Activated naive CD8-positive, alpha-beta T cell treated with anti-CD3 and anti-CD28 coated beads, Interleukin-2, amount 10 ng/mL, durations not matched to agents 7 days and 5 days (primary cell): ENCODE measurements at places on chromosomes 11 and 22.

DNA sequence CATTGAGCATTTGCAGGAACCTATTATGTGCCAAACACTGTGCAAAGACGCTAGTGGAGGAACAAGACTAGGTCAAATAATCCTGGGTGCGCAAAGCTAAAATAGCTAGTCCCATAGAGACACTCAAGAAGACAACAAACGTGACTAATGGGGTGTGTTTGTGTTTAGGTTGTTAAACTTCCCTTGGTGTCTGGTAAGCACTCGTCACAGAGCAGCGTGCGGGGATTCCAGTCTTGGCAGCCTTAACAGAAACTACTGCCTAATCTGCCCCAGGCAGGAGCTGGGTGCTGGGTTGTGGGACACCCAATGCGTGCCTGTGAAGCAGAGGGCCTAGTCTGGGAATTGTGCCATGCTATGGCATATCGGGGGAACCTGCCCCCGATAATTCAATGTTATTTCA lies 10.8 kb upstream of the CALCB start:
- peaks cover 21% of the 10 kb centered on the region for H3K27me3 ChIP-seq
- H3K4me3 ChIP-seq: no peak overlapping the region
- no peaks in the 10 kb centered on the region for H3K4me1 ChIP-seq
- no peak overlapping the region for H3K27ac ChIP-seq
- H3K36me3 ChIP-seq: no peaks in the 10 kb centered on the region
- no peak for DNase-seq

DNA sequence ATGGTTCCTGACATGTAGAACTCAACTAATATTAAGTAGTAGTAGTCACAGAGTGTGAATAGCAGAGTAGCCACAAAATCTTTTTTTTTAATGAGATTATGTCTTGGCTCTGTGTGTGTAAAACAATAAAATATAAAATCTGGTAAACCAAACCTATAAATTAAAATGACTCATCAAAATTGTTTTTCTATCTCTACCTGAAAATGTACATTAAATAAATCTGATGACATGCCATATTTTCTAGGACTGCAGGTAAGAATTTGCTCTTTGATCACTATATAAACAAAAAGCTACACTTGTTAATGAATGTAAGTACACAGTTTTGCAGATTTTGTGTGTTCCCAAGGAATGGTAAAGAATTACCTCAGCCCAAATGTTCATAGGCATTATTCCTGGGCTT lies 1231.5 kb downstream of the JRKL start:
- H3K4me1 ChIP-seq: no peaks in the 10 kb centered on the region
- no peak overlapping the region for H3K4me3 ChIP-seq
- H3K27ac ChIP-seq: no peak overlapping the region

- peak overlapping the region; percentile 20 for H3K4me3 ChIP-seq
- no peak overlapping the region for H3K27ac ChIP-seq
- DNase-seq: no peak
- no peaks in the 10 kb centered on the region for H3K27me3 ChIP-seq
Measured at GRCh38 chr11:69969890-69970784, 108.0 kb upstream of the ANO1 start.

- H3K4me1 ChIP-seq: peaks cover 5% of the 10 kb centered on the region
- H3K27me3 ChIP-seq: peaks cover 26% of the 10 kb centered on the region
Measured at GRCh38 chr11:86818462-86819192, 18.3 kb downstream of the PRSS23 start.

- H3K4me1 ChIP-seq: peaks cover 9% of the 10 kb centered on the region
- H3K4me3 ChIP-seq: no peak overlapping the region
- H3K36me3 ChIP-seq: peaks cover 2% of the 10 kb centered on the region
- no peaks in the 10 kb centered on the region for H3K27me3 ChIP-seq
Measured at GRCh38 chr11:87258171-87258833, 220.6 kb downstream of the TMEM135 start.

DNA sequence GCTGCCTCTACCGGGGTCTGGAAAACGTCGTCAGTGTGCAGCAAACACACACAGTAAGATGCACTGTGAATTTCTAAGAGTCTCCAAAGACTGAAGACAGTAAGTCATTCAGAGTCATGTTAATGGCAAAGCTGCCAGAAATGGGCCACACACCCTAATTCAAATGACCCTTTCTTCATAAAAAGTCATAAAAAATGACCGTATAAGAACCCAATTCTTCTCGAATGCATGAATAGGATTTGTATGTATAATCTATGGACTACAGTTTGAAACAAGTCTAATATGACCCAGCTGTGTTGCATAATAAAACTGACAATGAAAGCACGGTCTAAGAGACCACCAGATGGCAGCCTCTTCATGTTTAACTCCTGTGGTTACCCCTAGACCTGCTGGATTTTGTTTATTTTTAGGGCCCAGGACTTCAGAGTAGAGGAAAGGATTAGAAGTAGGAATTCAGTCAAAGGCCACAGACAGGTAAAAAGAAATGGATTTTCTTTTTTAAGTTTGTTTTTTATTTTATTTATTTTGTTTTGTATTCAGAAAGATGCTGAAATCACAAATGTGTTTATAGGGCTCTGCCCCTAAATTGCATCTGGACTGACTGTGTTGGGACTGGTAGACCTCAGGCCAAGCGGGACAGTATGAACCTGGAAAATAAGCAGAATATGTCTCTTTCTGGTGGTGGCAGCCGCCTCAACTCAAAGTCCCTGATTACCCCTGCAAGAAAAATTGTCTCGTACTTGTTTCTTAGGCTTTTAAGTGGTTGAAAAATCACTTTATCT lies 32.1 kb upstream of the SLC5A12 start:
- no peaks in the 10 kb centered on the region for H3K4me1 ChIP-seq
- H3K27me3 ChIP-seq: no peaks in the 10 kb centered on the region
- no peak for DNase-seq
- H3K4me3 ChIP-seq: no peak overlapping the region
- no peak overlapping the region for H3K27ac ChIP-seq

GRCh38 chr22:40276996-40277823 lies 69.1 kb upstream of the ADSL start:
- no peaks in the 10 kb centered on the region for H3K27me3 ChIP-seq
- no peak for DNase-seq
- H3K36me3 ChIP-seq: peaks cover 36% of the 10 kb centered on the region
- peaks cover 25% of the 10 kb centered on the region for H3K4me1 ChIP-seq
- no peak overlapping the region for H3K4me3 ChIP-seq
- peak overlapping the region; percentile 70 for H3K27ac ChIP-seq

- no peaks in the 10 kb centered on the region for H3K36me3 ChIP-seq
- no peak for DNase-seq
- H3K27me3 ChIP-seq: peaks cover 5% of the 10 kb centered on the region
- H3K27ac ChIP-seq: no peak overlapping the region
- peaks cover 4% of the 10 kb centered on the region for H3K4me1 ChIP-seq
- H3K4me3 ChIP-seq: no peak overlapping the region
Measured at GRCh38 chr11:71420455-71421241, 27.5 kb downstream of the DHCR7 start.

DNA sequence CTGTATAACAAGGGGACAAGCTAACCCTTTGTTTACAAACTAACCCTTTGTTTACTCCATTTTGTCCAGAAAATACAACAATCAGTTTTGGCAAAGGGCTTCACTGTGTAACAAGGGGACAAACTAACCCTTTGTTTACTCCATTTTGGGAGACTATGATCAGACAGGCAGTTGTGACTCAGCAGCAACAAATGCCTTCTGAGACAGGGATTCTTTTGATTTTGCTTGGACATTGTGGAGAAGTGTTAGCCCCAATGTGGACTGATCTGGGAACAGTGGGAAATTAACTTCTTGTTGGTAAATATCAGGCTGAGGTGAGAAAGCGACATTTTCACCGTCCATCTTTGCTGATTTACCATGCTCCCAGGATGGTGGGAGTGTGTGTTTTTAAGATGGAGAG lies 983 bp downstream of the EHF start:
- H3K27ac ChIP-seq: no peak overlapping the region
- no peak overlapping the region for H3K4me3 ChIP-seq
- no peak for DNase-seq
- H3K27me3 ChIP-seq: peaks cover 30% of the 10 kb centered on the region

DNA sequence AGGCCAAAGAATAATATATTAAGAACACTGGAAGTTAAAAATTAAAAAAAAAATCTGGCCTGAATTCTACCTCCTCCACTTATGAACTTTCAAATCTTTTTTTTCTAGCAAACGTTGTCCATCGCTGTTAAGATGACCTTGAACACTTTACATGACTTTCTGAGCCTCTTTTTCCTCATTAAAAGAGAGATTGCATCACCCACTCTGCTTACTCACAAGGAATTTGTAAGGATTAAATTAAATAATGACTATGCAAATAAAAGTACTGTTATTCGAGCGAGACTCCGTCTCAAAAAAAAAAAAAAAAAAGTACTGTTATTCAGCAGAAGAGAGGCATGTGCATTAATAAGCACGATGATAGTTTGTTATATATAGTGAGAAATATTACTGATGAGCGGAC lies 285.1 kb upstream of the CCDC90B start:
- no peaks in the 10 kb centered on the region for H3K4me1 ChIP-seq
- H3K4me3 ChIP-seq: no peak overlapping the region
- H3K27me3 ChIP-seq: no peaks in the 10 kb centered on the region
